ENCODE measurements at places on chromosomes 6 and 20.

GRCh38 chr6:164455835-164456234, 853.6 kb downstream of the C6orf118 start:
- no peak for DNase-seq

- DNase-seq: no peak
Measured at GRCh38 chr6:4553387-4553786, 222.8 kb upstream of the CDYL start.

GRCh38 chr6:100420711-100421110, 44.0 kb downstream of the SIM1 start:
- DNase-seq: no peak

GRCh38 chr20:10367693-10367942, 66.4 kb downstream of the MKKS start:
- DNase-seq: no peak

DNA sequence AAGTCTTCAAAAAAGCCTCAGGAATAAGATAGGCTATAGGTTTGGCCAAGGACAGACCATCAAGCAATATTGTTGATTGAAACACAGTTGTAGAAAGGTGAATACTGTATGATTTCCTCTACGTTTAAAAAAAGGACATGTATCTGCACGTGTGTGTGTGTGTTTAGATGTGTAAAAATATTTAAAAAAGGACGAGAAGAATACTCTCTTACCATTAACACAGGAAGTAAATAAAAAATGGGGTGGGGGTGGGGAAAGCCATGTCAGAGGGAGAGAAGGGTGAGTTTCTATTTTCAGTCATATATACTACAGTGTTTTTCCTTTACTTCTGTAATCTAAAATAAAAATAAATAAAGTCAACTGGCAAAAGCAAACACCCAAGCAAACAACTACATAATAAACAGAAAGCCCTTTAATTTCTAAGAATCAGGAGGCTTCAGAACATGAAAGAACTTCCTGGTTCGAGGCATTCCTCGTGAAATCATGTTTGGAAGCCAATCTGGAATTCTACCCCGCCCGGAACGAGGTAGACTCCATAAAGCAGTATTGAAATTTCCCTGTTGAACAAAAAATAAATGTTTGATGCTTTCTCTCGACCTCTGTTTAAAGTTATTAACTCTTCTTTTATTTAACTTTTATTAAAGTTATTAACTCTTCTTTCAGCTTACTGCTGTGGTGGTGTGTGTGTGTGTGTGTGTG, 158.1 kb upstream of the ZNF217 start:
- DNase-seq: no peak

GRCh38 chr20:45467172-45467571, 2.4 kb upstream of the WFDC2 start:
- DNase-seq: no peak

GRCh38 chr20:51749674-51750036, 18.5 kb downstream of the ATP9A start:
- no peak for DNase-seq

GRCh38 chr20:44848254-44849015, 37.1 kb upstream of the YWHAB start:
- no peak for DNase-seq

- no peak for DNase-seq
Measured at GRCh38 chr6:116352515-116353471, 18.0 kb upstream of the DSE start.

GRCh38 chr6:170003027-170003426, 251.6 kb downstream of the ERMARD start:
- DNase-seq: no peak

GRCh38 chr6:13762611-13763441, 51.2 kb upstream of the RANBP9 start:
- DNase-seq: peak; percentile 81

DNA sequence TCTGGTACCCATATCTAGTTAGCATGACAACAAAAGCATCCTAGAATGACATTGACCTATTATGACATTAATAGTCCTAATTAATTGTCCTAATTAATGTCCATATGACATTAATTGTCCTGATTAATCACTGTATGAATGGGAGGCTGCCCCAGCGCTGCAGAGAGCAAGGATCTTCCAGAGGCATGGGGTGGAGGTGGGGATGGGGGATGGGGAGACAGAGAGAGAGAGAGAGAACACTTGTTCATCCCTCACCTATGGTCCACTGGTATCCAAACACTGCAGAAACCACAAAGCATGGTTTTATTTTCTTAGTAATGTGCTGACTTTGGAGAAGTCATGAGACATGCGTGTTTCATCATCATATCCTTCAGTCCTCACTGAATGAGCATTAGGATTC, 235.1 kb downstream of the FNDC1 start:
- DNase-seq: no peak

- no peak for DNase-seq
Measured at GRCh38 chr20:6055161-6055783, 1.4 kb upstream of the LRRN4 start.

DNA sequence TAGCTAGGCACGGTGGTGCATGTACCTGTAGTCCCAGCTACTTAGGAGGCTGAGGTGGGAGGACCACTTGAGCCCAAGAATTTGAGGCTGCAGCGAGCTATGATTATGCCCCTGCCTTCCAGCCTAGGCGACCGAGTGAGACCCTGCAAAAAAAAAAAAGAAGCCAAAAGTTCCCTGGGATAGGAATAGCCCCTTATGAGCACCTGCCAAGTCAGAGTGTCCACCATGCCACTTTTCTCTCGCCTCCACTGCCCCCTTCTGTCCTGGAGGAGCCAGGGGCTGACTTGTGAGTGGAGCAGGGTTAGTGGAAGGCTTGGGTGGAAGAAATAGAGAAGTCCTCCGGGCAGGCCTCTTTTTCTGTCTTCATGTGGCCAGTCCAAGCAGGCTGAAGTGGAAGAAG, 12.1 kb upstream of the DDX27 start:
- DNase-seq: no peak

GRCh38 chr6:38976801-38977500, 71.6 kb upstream of the GLP1R start:
- no peak for DNase-seq

DNA sequence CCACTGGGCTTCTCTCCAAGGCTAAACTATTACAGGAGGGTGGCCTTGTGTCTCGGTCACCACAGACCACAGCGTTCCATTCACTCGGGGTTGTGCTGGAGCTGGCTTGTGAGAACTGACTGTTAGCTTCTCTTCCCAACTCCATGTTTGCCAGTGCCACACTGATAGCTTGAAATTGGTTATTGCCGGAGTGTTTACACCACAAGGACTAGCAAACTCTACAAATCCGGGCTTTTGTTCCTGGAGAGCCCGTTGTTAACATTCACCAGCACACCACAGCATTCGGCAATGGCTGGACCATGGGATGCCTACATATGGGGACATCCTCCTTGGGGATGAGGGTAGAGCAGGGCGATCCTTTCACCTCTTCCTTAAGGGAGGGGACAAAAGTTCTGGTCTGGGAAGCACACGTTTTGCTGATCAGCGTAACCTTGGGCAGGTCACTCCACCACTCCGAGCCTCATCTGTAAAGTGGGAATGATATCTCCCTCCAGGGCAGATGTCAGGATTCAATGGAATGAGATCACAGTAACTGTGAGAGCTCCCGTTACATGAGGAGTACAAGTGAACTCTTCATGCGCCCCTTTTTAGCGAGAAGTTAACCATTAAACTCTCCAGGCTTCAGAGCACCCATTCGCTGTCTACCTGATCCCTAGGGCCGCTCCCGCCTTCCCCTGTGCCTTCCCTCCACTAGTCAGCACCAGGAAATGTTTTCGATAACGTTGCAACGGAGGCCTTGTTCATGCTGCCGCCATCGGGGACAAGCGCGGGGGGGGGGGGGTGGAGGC, 41.7 kb upstream of the TTPAL start:
- DNase-seq: no peak

DNA sequence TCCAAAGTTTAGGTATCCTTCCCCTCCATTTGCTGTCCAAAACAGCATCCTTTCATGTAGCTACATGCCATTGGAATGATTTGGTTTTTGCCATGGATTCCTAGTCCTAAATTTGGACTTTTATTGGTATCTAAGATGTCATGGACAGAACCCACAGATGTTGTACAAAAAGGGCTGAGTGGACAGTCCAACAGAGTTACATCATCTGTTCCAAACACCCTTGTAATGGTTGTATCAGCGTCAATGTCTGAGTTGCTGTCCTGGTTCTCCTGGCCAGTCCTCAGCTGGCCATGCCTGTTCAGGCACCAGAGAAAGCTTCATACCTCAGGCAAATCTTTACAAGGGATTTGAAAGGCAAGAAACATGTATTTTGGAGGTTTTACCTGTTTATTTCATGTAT, 191.3 kb downstream of the ESR1 start:
- no peak for DNase-seq

Measured in AG04450 (cell line).